ENCODE measurements at places on chromosomes 5 and 9. TPM values are rescaled to one million over a fixed set of nuclear protein-coding genes. Genes with fewer than 3 reads are reported as not detected.

Gene OGN
- not detected for total RNA-seq

Gene PCDHGA10
- total RNA-seq, result 0.08 TPM

Gene SOWAHA
- 0.06 TPM for total RNA-seq

Gene PRKACG
- total RNA-seq, result not detected

Gene C9orf153
- 0.19 TPM for total RNA-seq

Gene CTXN3
- total RNA-seq, result not detected

Gene MATR3
- 170 TPM for total RNA-seq

Gene APBA1
- total RNA-seq, result 0.08 TPM

Gene NRG2
- 0.17 TPM for total RNA-seq

Gene GDNF
- not detected for total RNA-seq
